ENCODE measurements at places on chromosomes 12 and 14.

- peak; percentile 23 for DNase-seq
Observed at GRCh38 chr12:5428332-5429221, 3.3 kb upstream of the NTF3 start.

DNA sequence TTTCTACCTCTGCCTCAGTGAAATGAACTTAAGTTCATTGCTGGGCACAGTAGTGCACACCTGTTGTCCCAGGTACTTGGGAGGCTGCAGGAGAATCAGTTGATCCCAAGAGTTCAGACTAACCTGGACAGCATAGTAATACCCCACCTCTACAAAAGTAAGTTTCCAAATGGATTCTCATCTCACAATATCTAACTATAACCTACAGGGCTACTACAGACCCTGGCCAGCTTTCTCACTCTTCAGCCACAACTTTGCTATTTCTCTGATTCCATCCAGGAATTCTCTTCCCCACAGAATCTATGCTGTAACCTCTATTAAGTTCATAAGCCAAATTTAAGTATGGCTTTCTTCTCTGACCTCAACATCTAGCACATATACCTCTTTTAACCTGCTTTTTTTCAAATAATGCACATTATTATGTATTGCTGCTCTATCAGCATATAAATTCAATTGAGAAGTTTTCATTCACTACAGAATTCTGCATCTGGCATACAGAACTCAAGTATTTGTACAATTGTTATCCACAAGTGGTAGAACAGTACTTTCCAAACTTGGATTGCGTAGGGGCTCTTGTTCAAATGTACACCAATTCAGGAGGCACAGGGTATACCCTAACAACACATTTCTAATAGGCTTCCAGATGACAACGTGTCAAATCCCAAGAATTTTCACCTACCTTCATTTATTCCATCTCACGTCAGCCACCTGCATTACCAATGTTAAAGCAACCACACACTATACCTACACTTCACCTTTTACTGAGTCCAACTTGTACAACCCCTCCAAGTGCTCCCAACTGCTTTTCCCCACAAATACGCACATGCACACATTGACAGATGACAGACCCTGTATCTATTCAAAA, 3.8 kb downstream of the RPS29 start:
- no peak for DNase-seq

DNA sequence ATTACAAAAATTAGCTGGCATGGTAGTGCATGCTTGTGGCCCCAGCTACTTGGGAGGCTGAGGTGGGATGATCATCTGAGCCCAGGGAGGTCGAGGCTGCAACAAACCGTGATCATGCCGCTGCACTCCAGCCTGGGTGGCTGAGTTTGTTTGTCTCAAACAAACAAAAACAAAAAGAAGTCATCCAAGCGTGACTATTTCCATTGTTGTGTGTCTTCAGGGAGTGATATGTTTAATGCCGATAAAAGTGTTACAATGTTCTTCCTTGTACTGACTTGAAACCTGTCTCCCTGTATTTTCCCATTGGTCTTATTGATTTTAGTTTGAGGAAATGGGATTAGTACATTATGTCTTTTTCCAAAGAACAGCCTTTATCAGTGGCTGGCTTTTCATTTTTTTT, 75.6 kb upstream of the USP44 start:
- no peak for DNase-seq

DNA sequence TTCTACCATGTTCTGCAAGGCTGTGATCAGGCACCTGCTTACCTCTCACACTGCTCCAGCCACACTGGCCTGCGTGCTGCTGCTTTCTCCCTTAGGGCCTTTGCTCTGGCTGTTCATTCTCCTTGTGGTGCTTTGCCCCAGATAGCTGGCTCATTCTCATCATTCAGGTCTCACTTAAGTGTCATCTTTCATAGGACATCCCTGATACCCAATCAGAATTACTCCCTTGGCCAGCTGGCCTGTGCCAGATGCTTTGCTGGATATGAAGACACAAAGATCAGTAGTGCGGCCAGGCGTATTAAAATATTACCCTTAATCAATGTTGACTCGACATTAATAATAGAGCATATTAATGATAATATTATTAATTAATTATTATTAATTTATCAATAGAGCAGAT, 143.8 kb upstream of the FGD4 start:
- DNase-seq, result no peak

- DNase-seq, result no peak
Observed at GRCh38 chr14:86243158-86243557, 713.2 kb downstream of the FLRT2 start.

DNA sequence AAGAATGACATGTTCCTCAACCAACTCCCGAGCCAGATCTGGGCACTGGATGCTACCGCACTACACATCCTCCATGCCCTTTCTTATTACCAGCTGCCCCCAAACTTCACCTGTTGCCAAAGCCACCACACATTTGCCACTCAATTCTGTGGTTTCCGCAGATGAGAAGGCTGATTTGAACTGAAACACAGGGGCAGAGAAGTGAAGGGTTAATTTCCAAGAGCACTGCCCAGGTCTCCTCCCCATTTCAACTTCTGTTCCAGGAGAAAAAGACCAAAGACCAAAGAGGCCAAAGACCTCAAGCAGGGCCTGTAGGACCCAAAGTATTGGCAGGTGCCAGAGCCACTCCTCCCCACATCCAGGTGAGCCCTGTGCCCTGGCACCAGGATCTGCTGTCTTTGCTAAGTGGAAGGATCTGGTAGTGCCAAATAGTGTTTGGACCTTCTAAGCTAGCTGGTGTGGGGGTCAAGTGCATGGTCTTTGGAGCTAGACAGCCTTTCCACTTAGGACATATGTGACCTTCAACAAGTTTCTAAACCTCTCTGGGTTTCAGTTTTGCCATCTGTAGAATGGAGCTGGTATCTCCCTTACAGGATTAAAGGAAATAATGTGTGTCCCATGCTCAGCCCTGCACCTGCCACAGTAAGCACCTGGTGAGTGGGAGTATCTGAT, 8.0 kb downstream of the DHRS1 start:
- no peak for DNase-seq

GRCh38 chr14:39988939-39989338, 556.7 kb upstream of the FBXO33 start:
- peak; percentile 0 for DNase-seq

DNA sequence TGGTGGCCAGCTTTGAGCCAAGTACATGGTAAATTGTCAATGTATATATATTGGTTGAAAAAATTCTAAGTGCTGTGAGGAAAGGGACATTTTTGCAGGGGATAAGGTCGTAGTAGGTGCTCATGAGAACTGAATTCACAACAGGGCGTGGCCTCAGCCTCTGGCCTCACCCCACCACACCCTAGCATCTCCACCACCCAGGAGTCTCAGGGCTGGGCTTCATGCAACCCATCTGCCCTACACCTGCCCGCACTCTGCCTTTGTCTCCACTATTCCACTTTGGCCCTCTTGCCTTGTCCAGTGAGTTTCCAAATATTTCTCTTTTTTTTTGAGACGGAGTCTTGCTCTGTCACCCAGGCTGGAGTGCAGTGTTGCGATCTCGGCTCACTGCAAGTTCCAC, 22.1 kb upstream of the AQP2 start:
- DNase-seq, result no peak

GRCh38 chr12:51814311-51815088, 34.0 kb downstream of the FIGNL2 start:
- peak; percentile 79 for DNase-seq

DNA sequence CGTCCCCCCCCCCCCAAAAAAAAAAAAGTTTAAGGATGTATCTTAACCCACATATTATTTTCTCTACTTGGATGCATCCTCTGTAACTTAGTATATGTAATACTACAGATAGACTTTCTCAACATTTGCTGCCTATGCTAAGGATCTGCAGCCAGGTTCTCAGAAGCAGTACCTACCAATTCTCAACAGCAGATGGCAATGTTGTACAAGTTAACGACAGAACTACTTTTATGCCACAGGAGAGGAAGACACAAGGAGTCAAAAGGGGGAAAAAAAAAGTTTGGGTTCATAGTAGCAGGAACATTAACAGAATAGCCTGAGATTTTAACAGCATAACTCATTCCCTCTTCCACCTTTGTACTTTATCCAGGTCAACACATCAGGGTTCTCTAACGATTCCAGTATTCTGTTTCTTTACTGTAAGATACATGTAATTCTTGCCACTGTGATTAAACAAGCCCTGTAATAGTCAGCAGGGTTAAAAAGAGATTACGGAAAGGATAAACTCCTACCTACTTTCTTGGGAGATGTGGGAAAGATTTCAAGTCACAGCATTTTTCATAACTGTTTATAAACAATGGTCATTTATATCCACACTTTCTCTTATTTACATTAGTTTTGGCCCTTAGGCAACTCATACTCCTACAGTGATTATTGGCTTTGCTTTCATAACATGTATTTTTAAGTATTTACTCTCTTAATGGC, 5.7 kb upstream of the NEK9 start:
- DNase-seq, result peak; percentile 84

DNA sequence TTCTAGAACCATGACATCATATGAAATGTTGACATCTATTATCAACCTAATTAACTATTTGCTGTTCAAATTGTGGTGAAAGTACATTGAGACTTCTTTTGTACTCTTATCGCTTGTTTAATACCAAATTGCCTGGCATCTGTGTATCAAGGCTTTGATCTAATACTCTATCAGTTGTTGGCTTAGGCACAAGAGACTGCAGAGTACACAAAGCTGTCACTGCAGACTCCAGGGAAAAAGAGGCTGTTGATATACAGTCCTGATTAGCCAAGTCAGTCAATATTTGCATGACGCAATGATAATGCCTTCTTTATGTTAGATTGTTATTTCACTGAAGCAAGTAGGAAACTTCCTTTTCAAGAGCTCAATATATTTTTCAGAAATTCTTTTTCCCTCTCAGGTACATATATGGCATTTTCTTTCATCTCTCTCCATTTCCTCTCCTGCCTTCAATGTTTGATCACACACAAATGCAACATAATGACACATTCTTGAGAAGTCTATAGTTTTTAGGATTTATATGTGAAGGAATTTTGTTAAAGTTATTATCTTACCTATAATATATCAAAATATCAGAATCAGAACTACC, 32.3 kb upstream of the PTCSC3 start:
- DNase-seq, result no peak

DNA sequence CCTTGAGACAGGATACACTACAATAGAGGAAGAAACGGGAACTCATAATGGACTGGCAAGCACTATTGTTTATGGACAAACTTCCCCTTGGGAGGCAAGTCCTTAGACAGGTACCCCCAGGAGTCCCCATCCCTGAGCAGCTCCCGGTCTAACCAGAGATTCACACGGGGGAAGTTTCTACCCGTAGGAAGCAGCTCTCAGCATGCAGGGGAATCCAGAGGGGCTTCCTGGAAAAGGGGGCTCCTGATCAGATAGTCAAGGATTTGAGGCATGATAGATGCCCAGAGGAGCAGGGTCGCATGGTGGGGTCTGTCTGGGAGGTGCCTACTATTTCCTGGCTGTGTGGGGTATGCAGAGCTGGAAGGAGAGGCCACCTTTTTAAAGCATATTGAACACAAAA, 282.4 kb upstream of the RTL1 start:
- no peak for DNase-seq

DNA sequence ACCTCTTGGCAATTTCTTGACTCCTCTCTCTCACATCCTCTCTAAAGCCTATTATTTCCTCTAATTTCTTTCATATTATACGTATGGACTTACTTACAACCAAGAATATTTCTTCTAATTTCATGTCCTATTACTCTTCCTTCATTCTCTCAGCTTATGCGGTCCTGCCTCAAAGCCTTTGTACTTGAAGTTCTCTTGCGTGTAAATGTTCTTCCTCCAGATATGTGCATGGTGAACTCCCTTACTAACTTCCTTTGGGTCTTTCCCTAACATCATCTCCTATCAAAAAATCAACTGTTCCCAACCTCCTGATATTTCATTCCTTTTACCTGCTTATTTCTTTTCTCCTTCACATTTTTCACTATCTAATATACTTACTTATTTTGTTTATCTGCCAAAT, 23.1 kb downstream of the DNAL1 start:
- no peak for DNase-seq

- DNase-seq, result no peak
Observed at GRCh38 chr12:14057895-14058294, 76.5 kb upstream of the GRIN2B start.

DNA sequence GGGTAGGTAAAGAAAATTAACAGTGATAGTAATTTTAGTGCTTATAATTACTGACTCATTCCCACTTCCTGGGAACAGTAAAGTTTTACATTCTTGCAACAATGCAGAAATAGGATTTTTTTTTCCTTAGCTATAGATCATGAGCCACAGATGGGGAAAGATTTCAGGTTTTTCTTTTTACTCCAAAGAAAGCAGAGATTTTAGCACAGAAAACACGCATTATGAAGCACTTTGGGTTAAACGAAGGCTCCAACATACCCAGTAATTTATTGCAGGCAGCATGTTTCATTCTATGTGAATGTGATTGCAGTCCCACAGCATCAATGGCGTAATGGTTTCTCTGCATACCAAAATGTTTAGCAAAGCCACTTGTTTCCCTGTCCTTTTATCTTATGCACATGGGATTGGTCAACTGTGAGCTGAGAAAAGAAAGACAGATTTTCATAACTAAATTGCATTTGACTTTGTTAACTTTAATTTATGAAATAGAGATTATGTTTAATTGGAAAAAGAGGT, 124.6 kb upstream of the E2F7 start:
- DNase-seq, result peak; percentile 93

DNA sequence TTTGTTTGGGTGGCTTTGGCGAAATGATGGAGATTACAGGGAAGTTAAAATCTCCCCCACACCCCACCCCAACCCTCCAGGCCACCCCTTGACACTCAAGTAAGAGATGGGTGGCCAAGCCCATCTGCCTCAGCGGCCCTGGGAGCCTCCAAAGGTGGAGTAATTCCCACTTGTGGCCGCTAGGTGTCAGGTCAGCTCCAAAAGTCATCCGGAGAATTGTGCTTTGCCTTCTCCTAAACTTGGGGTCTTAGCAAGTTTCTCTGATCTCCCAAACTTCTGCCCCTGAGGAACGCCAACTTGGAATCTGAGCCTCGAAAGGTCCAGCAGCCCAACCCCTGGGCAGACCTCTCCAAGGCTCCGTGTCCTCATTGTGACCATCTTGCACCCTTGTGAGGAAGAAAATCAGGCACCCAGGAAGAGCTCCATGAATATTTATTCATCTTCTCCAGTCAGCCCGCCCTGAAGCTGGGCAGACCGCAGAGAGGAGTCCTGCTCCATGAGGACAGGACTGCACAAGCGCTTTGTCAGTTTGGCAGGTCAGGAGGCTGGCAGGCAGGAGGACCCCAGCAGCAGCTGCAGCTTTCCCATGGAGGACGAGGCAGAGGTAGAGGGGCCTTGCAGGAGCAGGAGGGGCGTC, 46.7 kb downstream of the LRRC74A start:
- DNase-seq, result peak; percentile 17

DNA sequence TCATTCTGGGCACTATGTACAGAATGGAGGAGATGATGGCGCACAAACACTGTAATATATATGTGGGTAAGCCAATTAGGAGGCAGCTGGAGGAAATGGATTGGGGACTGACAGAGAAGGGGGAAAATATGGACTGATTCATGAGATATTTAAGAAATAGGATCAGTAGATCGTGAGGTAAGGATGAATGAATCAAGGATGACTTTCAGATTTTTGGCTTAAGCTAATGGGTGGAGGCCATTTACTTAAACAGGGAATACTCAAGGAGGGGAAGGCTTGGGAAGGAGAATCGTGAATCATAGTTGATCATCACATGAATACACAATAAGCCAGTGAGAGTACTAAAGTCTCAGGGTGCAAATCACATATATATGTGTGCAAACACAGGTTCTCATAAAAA, 11.2 kb upstream of the GNPNAT1 start:
- DNase-seq, result peak; percentile 82

- no peak for DNase-seq
Observed at GRCh38 chr14:92860049-92860840, 62.7 kb upstream of the CHGA start.

Measured in fibroblast of lung (primary cell).